Neural cell (in vitro differentiated cells): ENCODE measurements at places on chromosomes 13 and 19. TPM values are rescaled to one million over a fixed set of nuclear protein-coding genes. Genes with fewer than 3 reads are reported as not detected.

ZNF701 gene
- polyA plus RNA-seq: 8.0 and 8.1 TPM in 2 replicates

FFAR2 gene
- polyA plus RNA-seq: not detected in 2 replicates

CNN1 gene
- polyA plus RNA-seq: 0.18 TPM in 1 of 2 replicates, not detected in the other

PRKCSH gene
- polyA plus RNA-seq: 29.6 and 70.2 TPM in 2 replicates

ZNF296 gene
- 1.0 and 1.4 TPM in 2 replicates for polyA plus RNA-seq
